ENCODE measurements at places on chromosomes 7 and 10. TPM values are rescaled to one million over a fixed set of nuclear protein-coding genes. Genes with fewer than 3 reads are reported as not detected.

- H3K36me3 ChIP-seq: no peaks in the 10 kb centered on the region
- H3K27me3 ChIP-seq: no peaks in the 10 kb centered on the region
- H3K27ac ChIP-seq: no peak overlapping the region
- no peaks in the 10 kb centered on the region for H3K4me1 ChIP-seq
- H3K4me3 ChIP-seq: no peak overlapping the region
Observed at GRCh38 chr7:116028787-116029186, 1.8 kb downstream of the TFEC start.

DNA sequence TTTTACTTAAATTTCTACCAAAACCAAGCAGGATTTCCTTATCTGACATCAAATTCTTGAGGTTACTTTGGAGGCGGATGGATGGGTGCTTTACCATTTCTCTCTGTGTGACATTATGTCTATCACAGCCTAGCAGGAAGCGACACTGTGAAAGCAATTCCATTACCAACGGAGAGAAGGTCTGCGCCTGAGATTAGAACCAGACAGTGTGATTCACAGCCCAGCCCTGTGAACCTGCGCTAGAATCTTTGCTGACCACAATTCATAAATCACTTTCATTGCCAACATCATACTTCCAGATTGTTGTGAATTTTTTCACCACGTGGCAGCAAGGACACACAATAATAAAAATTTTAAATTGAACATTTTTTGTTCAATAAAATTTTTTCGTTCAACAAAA lies 126.5 kb downstream of the CUBN start:
- H3K36me3 ChIP-seq: no peaks in the 10 kb centered on the region
- H3K4me1 ChIP-seq: no peaks in the 10 kb centered on the region
- no peaks in the 10 kb centered on the region for H3K27me3 ChIP-seq
- no peak for DNase-seq
- no peak overlapping the region for H3K4me3 ChIP-seq
- H3K27ac ChIP-seq: no peak overlapping the region

GRCh38 chr10:25753776-25754175 lies 180.3 kb upstream of the MYO3A start:
- no peak overlapping the region for H3K4me3 ChIP-seq
- DNase-seq: no peak
- peaks cover 10% of the 10 kb centered on the region for H3K4me1 ChIP-seq
- H3K27me3 ChIP-seq: no peaks in the 10 kb centered on the region

GRCh38 chr7:20032741-20033140 lies 184.4 kb downstream of the MACC1 start:
- no peaks in the 10 kb centered on the region for H3K4me1 ChIP-seq
- H3K36me3 ChIP-seq: no peaks in the 10 kb centered on the region
- no peak overlapping the region for H3K4me3 ChIP-seq
- no peak for DNase-seq

- no peaks in the 10 kb centered on the region for H3K27me3 ChIP-seq
- DNase-seq: no peak
- no peaks in the 10 kb centered on the region for H3K36me3 ChIP-seq
- no peak overlapping the region for H3K4me3 ChIP-seq
- H3K4me1 ChIP-seq: peaks cover 15% of the 10 kb centered on the region
Observed at GRCh38 chr10:74178042-74178791, 27.2 kb downstream of the ADK start.

GPR158 gene
- 0.09 TPM for total RNA-seq

HOXA5 gene
- total RNA-seq: not detected

EXOC6 gene
- total RNA-seq: 25.6 TPM

MINDY3 gene
- 28.2 TPM for total RNA-seq

FAM241B gene
- 2.6 TPM for total RNA-seq

Data from neural progenitor cell (in vitro differentiated cells).